ENCODE measurements at places on chromosomes 4 and X. TPM values are rescaled to one million over a fixed set of nuclear protein-coding genes. Genes with fewer than 3 reads are reported as not detected.

DNA sequence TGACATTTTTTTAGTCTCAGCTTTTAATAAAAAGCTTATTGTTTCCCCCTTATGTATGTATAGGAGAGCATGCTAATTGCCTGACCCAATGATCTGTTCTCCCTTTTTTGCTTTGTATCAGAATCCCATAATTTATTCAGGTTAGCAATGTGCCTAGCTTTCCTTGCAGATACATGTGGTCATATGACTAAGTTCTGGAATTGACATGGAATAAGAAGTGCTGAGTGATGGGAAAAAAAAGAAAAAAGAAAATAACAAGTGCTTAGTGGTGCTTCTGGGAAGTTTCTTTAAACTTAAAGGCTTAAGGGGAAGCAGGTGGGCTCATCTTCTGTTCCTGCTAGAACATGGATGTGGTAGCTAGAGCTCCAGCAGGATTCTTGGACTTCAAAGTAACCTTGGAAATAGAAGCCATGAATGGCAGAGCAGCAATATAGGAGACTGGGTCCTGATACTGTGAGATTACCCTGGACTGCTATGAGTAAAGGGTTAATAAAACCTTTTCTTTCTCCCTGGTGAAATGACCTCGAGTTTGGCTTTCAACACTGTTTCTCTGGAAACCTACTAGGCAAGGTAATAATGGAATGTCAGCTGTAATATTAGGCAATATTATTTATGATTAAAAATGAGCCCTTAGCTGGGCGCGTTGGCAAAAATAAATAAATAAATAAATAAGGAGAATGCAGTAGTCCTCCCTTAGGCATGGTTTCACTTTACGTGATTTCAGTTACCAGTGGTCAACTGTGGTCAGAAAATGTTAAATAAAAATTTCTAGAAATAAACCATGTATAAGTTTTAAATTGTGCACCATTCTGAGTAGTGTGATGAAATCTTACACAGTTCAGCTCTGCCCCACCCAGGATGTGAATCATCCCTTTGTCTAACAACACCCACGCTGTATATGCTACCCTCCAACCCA, 16.7 kb upstream of the RBM41 start:
- H3K27me3 ChIP-seq: no peaks in the 10 kb centered on the region
- no peak overlapping the region for H3K27ac ChIP-seq
- H3K36me3 ChIP-seq: peaks cover 9% of the 10 kb centered on the region

DNA sequence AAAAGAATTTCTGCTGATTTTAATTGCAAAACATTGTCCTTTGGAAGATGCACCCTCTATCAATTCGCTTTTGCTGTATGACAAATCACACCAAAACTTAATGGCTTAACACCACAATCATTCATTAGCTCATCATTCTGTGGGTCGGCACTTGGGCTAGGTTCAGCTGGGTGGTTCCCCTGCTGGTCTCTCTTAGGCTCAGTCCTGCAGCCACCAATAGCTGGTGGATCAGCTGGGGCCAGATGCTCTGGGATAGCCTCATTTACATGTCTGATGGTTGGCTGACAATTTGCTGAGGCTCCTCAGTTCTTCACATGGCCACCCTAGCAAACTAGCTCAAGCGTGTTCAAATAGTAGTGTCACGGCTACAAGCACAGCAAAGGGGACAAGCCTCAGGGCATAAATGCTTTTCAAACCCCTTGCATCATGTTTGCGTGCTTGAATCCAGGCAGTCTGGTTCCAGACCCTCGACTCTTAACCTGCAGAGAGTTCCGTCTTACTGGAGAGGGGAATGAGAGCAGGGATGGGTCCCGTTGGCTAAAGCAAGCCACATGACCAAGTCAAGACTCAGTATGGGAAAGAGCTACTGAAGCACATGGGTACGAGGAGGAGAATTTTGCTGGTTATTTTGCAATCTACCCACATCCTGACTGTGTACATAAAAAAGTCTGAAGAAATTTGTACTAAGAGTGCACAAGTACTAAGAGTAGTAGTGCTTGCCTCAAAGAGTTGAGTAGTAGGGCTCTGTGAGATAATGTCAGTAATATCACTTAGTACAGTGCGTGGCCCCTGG, 7.5 kb upstream of the ACSL1 start:
- no peaks in the 10 kb centered on the region for H3K4me1 ChIP-seq
- peaks cover 46% of the 10 kb centered on the region for H3K27me3 ChIP-seq
- no peak overlapping the region for H3K27ac ChIP-seq
- H3K36me3 ChIP-seq: no peaks in the 10 kb centered on the region
- no peak for DNase-seq

- no peaks in the 10 kb centered on the region for H3K27me3 ChIP-seq
- H3K4me1 ChIP-seq: peaks cover 10% of the 10 kb centered on the region
- H3K27ac ChIP-seq: no peak overlapping the region
- peaks cover 6% of the 10 kb centered on the region for H3K36me3 ChIP-seq
Measured at GRCh38 chrX:130878350-130879341, 24.4 kb downstream of the ENOX2 start.

GRCh38 chrX:18654875-18655836, 16.8 kb downstream of the RS1 start:
- H3K4me3 ChIP-seq: no peak overlapping the region
- no peaks in the 10 kb centered on the region for H3K4me1 ChIP-seq
- DNase-seq: no peak
- no peaks in the 10 kb centered on the region for H3K27me3 ChIP-seq
- no peak overlapping the region for H3K27ac ChIP-seq
- no peaks in the 10 kb centered on the region for H3K36me3 ChIP-seq

- DNase-seq: no peak
- H3K27ac ChIP-seq: no peak overlapping the region
- H3K27me3 ChIP-seq: no peaks in the 10 kb centered on the region
Measured at GRCh38 chr4:14920759-14921320, 81.4 kb upstream of the CPEB2 start.

Gene PPID
- total RNA-seq: 42.9 TPM

Gene NXF2
- total RNA-seq: not detected

Gene TET2
- total RNA-seq: 38.2 TPM

Gene SSX2
- total RNA-seq: not detected
